ENCODE measurements at places on chromosomes 5 and 9.

GRCh38 chr5:116765441-116765840 lies 190.8 kb upstream of the SEMA6A start:
- DNase-seq: no peak

- DNase-seq: no peak
Measured at GRCh38 chr5:61953913-61954312, 352.1 kb upstream of the KIF2A start.

- DNase-seq: no peak
Measured at GRCh38 chr9:99807956-99808355, 13.7 kb upstream of the NR4A3 start.

DNA sequence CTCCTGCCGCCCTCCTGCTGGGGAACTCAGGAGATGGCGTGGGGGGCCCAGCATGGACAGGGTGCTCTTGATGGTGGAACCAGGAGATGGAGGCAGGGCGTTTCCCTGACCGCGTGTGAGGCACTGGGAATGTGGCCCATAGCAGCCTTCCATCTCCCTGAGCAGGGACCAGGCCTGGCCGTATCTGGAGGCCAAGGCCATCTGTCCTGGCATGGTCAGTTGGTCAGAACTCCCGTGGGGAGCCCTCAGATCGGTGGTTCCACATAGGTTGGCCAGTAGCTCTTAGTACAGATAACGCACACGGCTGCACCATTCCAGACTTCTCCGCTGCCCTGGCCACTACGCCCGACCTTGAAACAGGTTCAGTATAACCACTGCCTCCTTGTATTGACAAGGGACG lies 77.6 kb downstream of the KCNT1 start:
- no peak for DNase-seq

DNA sequence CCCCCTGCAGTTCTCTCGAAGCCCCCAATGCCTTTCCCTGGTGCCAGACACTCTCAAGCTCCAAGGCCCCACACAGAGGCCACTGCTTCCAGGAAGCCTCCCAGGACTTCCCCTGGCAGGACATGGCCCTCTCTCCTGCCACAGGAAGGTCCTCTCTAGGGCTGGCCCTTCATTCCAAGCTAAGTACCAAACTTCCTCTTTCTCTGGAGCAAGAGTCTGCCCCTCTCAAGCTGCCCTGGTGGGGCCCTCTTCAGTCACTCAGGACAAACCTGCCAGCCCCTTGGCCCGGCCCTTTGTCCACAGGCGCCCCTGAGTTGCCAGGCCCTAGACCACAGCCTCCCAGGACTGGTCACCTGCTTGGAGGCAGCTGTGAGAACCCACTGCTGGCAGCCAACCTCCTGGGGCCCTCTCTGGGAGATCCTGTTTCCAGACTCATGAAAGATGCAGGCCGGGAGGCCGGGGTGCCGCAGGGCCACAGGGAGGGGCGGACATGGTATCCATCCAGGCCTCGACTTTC lies 6.6 kb downstream of the NINJ1 start:
- no peak for DNase-seq

DNA sequence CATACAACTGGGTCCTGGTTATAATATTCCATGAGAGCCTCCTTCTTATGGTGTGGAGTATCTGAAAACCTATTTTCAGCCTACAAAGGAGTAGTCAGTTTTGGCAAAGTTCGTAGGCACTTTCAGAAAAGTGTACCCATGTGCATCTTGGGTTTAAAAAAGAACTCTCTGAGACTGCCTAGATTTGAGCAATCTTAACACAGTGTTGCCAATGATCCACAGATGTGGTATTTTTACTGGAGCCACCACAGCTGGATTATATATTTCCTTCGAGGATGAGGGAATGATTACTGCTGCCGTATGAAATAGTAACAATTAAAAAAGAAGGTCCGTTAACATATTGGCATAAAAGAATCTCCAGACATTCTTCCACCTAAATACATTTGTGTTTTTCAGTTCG lies 1.1 kb downstream of the PALM2AKAP2 start:
- DNase-seq: no peak
